Spinal cord (tissue), 10 donors: ENCODE measurements at places on chromosomes 11 and 22. TPM values are rescaled to one million over a fixed set of nuclear protein-coding genes. Genes with fewer than 3 reads are reported as not detected.

OR52E1 gene
- total RNA-seq = not detected

C11orf42 gene
- not detected for total RNA-seq

DRICH1 gene
- total RNA-seq = 0.88 TPM

PPP1R14B gene
- total RNA-seq = 22.5 TPM

LRRC4C gene
- total RNA-seq = 54.9 TPM
